Brain (organoid and tissue), 16 donors: ENCODE measurements at places on chromosomes 11 and 22.

DNA sequence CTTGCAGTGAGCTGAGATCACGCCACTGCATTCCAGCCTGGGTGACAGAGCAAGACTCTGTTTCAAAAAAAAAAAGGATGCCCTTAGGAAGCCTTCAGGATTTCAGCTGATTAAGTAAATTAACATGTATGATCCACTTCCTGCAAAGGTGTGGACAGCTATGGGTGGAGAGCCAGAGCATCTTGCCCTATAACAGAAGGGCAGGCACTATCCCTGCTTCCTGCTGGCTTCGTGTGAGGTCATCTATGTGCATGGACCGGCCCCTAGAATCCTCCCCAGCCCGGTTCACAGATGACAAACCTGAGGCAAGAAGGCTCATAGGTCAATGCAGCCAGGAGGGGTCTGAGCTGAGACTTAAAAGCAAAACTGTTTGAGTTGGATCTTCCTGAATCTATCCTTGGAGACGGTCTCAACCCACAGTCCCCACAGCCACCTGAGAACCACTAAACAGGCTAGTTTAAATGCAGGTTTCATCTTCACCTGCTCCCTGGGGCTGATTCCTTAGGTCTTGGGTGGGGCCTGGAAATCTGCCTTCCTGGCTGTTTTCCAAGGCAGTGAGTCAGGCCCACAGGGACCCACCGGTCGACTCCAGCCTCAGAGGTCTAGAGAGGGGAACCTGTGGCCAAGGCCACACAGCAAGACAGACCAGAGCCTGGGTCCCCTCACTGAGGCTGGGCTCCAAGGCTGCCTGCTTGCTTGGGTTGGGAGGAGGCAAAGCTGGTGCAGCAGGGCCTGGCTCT, 55.2 kb upstream of the MPEG1 start:
- DNase-seq = no peak

DNA sequence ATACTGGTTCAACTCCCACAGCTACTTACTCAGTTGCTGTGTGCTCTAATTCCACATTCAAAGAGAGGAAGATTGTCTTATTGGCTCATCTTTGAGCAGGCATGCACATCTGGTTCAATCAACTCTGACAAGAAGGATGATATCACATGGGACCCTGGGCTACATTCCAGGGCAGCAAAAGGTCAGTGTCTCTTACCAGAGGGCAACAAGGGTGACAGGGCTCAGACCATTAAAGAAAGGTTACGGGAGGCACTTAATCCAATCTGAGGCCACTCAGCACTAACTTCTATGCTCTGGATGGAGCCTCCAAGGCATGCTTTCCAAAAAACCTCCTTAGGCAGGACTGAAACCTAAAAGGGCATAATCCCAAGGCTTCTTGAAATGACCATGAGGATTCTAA, 549.4 kb upstream of the API5 start:
- no peak for DNase-seq

- no peak for DNase-seq
Measured at GRCh38 chr11:69734367-69734766, 30.5 kb upstream of the FGF19 start.

DNA sequence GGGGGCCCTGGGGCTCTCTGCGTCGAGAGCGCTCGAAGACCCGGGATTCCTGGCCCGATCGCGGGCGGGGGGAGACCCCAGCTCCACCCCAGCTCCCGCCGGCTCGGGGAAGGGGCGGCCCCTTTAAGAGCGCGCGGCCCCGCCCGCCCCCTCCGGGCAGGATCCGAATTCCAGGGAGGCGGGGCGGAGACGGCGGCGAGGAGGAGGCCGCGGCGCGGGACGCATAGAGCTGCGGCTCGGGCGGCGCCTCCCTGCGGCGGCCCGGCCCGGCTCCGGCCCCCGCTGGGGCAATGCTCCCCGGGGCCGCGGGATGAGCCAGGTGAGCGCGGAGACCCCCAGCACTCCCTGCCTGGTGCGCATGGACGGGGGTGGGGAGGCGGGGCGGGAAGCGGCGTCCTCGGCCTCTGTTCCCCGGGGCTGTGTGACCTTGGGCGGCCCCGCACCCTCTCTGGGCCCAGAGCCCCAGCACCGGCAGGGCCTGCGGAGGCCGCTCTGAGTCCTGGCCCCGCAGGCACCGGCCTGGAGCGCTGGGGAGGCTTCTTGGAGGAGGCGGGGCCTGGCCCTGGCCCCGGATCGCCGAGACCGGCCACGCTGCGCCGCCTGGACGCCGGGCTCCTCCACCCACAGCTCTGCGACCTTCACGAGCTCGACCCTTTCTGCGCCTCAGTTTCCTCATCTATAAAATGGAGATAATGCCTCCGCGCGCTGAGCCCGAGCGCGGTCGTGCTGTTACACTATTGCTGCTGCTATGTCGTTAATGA, 565 bp downstream of the GAS2L1 start:
- peak; percentile 84 for DNase-seq

GRCh38 chr22:47269516-47270088, 507.2 kb downstream of the TBC1D22A start:
- DNase-seq = no peak

DNA sequence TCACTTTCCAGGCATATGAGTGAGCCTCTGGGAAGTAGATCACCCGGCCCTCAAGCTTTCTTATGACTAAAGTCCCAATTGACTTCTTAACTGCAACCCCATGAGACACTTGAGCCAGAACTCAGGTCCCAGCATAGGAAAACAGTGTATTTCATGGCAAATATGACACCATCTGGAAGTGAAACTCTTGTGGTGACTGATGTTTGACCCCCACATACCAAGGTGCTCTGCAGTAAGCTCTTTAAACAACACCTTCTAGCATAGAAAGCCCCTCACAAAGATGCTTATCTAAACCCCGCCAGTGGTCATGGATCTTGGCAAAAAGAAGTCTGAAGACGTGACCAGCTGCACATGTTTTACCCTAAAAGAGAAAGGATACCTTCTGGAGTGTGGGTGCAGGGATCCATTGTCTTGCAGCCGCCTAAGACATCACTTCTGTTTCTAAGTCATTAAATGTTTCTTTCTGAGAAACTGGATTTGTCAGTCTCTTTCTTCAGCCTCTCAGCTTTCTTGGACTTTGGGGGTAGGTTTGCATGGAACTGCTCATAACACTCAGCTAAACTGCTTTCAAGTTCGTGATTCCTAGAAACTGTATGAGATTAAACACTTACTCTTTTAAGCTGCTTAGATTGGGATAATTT, 7.4 kb upstream of the PELI3 start:
- DNase-seq = no peak

DNA sequence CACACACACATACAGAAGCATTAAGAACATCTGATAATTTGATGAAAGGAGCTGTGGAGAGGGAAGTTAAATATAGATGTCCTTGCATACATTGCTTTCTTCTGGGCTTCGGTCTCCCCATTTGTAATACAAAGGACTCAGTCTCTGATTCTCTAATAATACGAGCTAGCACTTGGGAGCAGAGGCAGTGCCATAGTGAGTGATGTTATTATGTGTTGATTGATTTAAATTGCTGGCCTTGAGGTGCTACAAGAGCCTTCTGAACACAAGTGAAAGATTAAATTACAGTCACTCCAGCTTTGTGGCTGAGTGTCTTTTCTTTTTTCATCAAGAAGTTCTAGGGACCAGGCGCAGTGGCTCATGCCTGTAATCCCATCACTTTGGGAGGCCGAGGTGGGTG, 61.5 kb upstream of the HMGXB4 start:
- no peak for DNase-seq

DNA sequence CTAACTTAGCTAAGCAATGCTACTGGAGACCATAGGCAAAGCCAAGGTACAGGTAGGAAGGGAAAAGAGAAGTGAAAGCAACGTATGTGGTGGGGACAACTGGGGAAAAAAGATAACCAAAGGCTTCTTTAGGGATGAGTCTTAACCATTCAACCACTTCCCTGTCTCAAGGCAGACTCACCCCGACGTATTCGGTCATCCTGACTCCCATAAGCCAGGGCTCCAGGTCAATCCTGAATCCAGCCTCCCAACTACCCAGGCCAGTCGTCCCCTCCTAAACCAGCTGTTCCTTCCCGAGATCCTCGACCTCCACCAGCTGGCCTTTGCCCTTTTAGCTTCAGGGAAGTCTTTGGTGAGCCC, 330 bp downstream of the ACP2 start:
- no peak for DNase-seq

DNA sequence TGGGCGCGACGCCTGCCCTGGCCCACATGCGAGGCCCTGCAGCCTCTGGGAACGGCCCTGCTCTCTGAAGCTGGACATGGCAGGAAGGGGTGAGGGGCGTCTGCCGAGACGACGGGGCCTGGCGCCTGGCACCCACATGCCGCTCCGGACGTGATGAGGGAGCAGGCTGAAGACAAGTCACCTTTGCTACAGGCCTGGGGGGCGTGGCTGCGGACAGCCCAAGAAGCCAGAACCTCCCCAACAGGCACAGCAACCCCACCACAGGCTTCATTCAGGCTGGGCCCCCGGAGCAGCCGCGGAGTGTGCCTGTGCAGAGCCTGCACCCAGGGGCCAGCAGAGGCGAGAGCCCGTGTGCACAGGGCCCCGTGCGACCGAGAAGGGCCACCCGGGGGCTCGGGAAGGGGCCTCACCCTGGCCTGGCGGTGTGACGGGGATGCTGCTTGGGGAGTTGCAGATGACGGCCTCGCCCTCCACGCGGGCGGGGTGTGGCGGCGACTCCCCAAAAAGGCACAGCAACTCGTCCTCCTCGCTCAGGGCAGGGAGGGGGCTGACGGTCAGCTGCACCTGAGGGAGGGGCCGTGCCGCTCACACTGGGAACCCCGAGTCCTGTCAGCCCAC, 16.6 kb upstream of the MAPK11 start:
- DNase-seq = no peak

- DNase-seq = peak; percentile 55
Measured at GRCh38 chr22:32236970-32237369, 18.2 kb downstream of the SLC5A4 start.

DNA sequence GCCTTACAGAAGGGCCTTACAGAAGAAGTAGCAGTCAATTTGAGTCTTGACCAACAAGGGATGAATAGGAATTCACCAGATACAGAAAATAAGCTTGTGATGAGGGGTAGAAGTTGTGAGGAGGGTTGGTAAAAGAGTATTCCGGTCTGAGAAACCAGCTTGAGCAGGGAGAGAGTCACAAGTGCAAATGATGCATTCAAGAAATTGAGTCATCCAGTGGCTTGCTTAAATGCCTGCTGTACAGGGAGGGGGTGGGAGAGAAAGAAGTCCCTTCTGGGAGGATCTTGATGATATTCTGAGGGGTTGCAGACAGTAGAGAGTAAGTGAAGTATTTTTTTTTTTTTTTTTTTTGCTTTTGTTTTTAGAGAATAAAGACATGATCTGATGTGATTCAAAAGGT, 9.2 kb downstream of the CCKBR start:
- no peak for DNase-seq

DNA sequence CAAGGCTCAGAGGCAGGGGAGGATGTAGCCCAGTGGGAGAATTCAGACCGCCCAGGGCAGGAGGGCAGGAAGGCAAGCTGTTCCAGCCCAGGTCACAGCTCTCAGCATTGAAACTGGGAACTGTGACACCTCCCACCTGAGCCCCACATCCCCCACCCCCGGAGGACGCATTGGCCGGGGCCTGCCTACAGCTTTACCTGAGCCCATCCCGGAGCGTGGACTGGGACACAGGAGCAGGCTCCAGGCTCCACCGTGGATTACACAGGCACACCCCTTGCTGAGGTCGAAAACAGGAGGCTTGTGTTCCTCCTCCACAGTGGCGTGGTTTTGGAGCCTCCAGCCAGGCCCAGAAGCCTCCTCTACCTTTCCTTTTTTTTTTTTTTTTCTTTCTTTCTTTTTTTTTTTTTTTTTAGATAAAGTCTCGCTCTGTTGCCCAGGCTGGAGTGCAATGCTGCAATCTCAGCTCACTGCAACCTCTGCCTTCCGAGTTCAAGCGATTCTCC, 9.1 kb upstream of the PGA3 start:
- DNase-seq = no peak

DNA sequence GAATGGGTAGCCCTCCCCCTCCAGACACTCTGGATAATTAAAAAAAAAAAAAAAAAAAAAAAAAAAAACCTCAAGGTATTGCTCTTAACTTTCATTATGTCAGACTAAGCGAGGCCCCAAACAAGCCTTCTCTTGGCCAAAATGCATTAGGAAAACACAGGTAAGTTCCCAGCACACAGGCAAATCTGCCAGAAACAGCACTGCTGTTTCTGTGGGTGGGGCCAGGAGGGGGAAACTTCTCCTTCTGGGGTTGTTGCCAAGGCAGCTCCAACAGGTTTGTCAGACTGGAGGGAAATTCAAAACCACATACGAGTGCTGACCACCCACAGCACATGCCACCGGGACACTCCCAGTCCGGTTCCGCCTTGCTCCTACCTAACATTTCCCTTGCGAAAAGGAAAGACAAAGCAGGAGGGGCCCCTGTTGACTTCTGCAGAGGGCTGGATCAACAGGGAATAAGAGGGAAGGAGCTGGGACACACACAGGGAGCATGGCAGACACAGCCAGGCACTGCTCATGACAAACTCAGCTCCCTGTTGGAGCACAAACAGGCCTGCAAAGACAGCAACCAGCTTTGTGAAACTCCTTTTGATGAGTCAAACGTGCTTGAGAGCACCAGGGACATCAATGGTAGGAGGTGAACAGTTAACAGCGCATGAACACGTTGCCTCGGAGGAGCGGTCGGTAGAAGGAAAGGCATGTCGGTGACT, 55.0 kb downstream of the MYH9 start:
- no peak for DNase-seq

- peak; percentile 96 for DNase-seq
Measured at GRCh38 chr11:10750838-10751580, at the start of gene CTR9. TSS of gene CTR9 (plus strand) at chr11:10751246. CDS start at chr11:10751413, 167 bp downstream.

- peak; percentile 60 for DNase-seq
Measured at GRCh38 chr11:99370549-99371216, 349.9 kb downstream of the CNTN5 start.

GRCh38 chr11:117541211-117541610, 213.6 kb downstream of the CEP164 start:
- DNase-seq = no peak

- no peak for DNase-seq
Measured at GRCh38 chr22:38549101-38549894, 20.7 kb downstream of the DMC1 start.

- no peak for DNase-seq
Measured at GRCh38 chr22:25940479-25940878, 198.5 kb downstream of the MYO18B start.

GRCh38 chr22:45014654-45015053, 4.8 kb upstream of the PHF21B start:
- DNase-seq = no peak

- DNase-seq = no peak
Measured at GRCh38 chr11:48063424-48063978, 83.1 kb downstream of the PTPRJ start.

DNA sequence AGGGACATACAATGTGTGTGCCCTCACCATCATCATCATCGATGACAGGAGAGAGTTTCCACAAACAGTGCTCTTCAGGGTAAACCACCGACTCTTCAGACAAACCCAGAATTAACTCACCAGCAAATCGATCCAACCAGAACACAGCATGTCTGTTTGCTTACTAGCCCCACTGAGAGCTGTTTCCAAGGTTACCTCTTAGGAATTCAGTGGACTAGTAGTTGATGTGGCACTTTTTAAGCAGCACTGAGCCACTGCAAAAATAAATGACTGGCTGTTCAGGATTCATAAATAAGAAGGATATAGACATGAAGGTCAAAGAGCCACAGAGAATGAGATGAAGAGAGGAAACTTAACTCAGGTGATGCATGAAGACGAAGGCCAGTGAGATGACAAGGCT, 83.1 kb downstream of the PARVA start:
- peak; percentile 64 for DNase-seq
